CD4-positive, alpha-beta T cell treated with Interleukin-4 for 4 hours (primary cell): ENCODE measurements at places on chromosomes 6 and 20.

- DNase-seq = no peak
Measured at GRCh38 chr6:148164645-148165044, 178.0 kb upstream of the SASH1 start.

GRCh38 chr20:57161478-57162361, 104.7 kb downstream of the BMP7 start:
- DNase-seq = no peak

DNA sequence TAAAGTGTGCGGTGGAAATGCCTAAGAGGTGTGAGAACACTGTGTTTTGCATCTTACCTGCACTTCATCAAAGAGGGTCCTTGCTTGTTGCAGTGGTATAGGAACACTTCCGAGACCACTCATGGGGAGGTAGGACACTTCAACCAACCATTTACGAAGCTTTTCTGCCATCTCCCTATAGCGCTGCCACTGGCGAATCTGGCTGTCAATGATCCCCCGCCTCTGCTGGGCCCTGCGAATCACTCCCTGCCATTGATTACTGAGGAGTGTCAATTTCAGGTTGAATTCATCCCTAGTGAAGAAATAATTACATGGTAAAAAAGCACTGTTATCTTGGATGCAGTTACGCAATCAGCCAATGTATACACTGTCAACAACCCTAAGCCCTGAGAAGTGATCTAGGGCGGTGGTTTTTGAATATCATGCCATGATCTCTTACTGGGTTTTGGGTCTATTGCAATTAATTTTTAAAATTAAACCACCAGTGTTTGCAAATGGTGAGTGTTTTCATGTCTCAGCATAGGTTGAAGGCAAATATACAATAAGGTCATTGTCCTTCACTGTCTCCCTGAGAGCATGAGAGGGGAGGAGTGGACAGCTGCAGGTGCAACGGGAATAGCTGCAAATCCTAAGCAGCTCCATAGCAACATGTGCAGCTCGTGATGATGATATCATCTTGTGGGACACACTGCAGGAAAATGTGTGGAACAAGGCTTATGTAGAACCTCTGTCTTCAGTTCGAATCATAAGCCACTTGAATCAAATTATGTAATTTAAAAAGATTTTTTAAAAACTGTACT, 400.6 kb downstream of the ESR1 start:
- DNase-seq = no peak

DNA sequence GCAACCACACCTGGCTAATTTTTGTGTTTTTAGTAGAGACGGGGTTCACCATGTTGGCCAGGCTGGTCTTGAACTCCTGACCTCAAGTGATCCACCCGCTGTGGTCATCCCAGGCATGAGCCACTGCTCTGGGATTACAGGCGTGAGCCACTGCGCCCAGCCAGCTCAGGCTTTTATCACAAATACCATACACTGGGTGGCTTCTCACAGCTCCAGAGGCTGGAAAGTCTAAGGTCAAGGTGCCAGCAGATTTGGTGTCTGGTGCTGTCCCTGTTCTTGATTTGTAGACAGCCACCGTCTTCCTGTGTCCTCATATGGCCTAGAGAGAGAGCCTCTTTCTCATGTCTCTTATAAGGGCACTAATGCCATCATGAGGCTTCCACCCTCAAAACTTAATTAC, 25.9 kb downstream of the SHLD1 start:
- no peak for DNase-seq

GRCh38 chr20:1805816-1806215, 89.4 kb upstream of the SIRPA start:
- DNase-seq = no peak

GRCh38 chr6:75609639-75610590, 8.2 kb downstream of the SENP6 start:
- no peak for DNase-seq

- DNase-seq = no peak
Measured at GRCh38 chr6:132872923-132873322, 58.6 kb downstream of the RPS12 start.

GRCh38 chr20:37755665-37756064, 61.8 kb downstream of the CTNNBL1 start:
- DNase-seq = no peak

GRCh38 chr6:7656355-7656754, 66.4 kb downstream of the SNRNP48 start:
- DNase-seq = no peak

- DNase-seq = no peak
Measured at GRCh38 chr6:43740961-43741764, 28.8 kb upstream of the VEGFA start.

DNA sequence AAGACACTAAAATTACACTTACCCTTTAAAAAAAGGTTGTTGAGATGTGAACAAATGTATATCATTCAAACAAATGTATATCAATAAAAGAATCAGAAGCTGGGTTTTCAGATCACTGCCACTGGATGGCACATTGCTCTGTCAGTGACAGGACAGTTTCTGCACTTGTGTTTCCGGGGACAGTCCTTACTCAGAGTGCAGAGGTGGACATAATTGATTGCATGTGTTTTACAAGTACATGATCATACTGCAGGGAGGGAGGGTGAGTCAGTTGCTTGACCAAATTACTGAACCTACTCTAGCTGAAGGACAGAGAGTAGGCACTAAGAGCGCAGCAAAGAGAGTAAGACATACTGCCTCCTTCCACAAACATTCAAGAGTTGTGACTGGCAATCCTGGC, 302.3 kb downstream of the TENT5A start:
- DNase-seq = no peak

DNA sequence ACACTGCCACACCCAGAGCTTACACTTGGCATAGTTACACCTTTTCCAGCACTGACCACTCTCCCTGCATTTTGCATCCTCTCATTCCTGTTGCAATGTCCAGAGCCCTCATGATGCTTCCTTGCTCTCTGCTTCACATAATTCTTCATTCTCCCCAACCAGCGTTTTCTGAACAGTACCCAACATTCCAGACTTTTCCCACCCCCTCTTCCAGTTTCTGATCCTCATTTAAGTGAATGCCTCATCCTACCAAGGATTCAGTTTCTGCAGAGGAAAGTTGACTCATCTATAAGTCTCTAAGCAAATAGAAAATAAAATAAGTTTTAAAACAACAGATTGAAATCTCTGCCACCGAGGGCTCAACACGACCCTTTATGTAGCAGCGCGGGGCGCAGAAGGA, 321.3 kb upstream of the TCF21 start:
- DNase-seq = no peak

DNA sequence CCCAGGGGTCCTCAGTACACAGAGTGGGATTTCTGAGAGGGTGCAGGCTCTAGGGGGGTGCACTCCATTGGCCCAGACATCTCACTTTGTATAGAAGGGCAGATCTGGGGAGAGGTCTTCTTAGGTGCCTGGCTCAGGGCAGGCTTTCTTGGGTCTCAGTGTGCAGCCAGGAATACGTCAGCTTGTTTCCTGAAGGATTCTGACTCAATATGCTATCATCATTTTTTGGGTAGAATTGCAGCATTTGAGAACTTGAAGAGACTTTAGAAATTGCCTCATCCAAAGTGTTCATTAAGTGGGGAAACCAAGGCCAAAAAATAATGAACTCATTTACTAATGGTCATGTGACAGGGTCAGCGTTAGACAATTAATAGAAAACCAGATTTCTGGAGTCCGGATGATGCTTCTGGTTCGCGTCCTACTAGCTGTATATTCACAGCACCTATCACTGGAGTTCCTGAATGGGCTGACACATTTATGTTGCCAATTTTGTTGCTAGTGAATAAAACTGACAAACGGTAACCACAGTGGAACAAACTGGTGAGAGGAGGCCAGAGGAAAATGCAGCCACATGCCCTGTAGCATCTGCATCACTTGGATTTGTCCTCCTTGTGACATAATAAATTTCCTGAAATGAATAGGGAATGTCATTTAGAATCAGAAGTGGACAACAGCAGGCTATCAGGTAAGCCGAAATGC, 238.9 kb downstream of the TBC1D7 start:
- no peak for DNase-seq

DNA sequence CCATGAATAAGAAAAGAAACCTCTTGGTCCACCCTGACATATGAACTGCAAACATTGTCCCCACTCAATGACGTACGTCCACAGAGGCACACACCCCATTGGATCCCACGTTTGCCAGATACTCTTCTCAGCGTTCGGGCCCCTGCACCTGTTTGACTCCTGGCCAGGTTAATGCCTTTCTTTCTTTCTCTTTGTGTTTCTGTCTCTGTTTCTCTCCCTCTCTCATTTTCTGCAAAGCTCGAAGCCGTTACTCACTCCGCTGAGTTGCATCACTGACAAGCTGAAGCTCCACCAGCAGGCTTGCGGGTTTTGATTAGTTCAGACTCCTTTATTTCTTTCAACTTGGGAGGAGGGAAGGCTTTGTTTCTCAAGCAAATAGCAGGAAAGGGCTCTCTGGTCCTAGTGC, 135.5 kb upstream of the SUPT3H start:
- no peak for DNase-seq
